Activated naive CD8-positive, alpha-beta T cell treated with anti-CD3 and anti-CD28 coated beads, Interleukin-2, amount 50 U/mL, for 24 hours (primary cell): ENCODE measurements at places on chromosomes 5 and 9.

- no peak overlapping the region for H3K4me3 ChIP-seq
- no peaks in the 10 kb centered on the region for H3K36me3 ChIP-seq
- H3K4me1 ChIP-seq, result peaks cover 22% of the 10 kb centered on the region
- no peak overlapping the region for H3K27ac ChIP-seq
Observed at GRCh38 chr5:40507095-40507494, 172.6 kb upstream of the PTGER4 start.

DNA sequence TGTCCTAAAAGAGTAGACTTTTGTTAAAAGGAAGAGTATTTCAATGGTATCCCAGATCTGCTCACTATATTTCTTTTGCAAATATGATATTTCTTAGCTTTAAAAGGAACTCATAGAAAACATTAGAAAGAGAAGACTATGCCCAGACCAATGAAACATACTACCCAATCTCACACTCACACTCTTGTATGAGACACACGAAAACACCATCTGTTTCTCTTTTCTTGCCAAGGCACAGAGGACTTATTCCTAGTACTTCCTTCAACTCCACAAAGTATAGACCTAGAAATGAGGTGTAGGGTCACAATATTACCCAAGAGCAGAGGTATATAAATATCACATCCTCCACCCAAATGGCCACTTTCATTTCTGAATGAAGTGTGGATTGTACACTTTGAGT lies 292.4 kb upstream of the ACO1 start:
- no peaks in the 10 kb centered on the region for H3K36me3 ChIP-seq
- no peak overlapping the region for H3K4me3 ChIP-seq
- DNase-seq, result no peak
- no peaks in the 10 kb centered on the region for H3K27me3 ChIP-seq

GRCh38 chr5:159673538-159673937 lies 242.7 kb upstream of the ADRA1B start:
- H3K36me3 ChIP-seq, result peaks cover 1% of the 10 kb centered on the region
- peaks cover 4% of the 10 kb centered on the region for H3K4me1 ChIP-seq
- peaks cover 2% of the 10 kb centered on the region for H3K27me3 ChIP-seq
- no peak for DNase-seq
- H3K4me3 ChIP-seq, result no peak overlapping the region

GRCh38 chr9:2655411-2655901 lies 33.9 kb downstream of the VLDLR start:
- peaks cover 29% of the 10 kb centered on the region for H3K36me3 ChIP-seq
- peaks cover 40% of the 10 kb centered on the region for H3K4me1 ChIP-seq
- no peaks in the 10 kb centered on the region for H3K27me3 ChIP-seq
- H3K27ac ChIP-seq, result peak overlapping the region; percentile 90
- peak; percentile 26 for DNase-seq
- peak overlapping the region; percentile 5 for H3K4me3 ChIP-seq

GRCh38 chr5:154513669-154514084 lies 35.6 kb upstream of the HAND1 start:
- H3K36me3 ChIP-seq, result no peaks in the 10 kb centered on the region
- DNase-seq, result peak; percentile 14
- H3K27ac ChIP-seq, result peak overlapping the region; percentile 15
- peaks cover 19% of the 10 kb centered on the region for H3K4me1 ChIP-seq

DNA sequence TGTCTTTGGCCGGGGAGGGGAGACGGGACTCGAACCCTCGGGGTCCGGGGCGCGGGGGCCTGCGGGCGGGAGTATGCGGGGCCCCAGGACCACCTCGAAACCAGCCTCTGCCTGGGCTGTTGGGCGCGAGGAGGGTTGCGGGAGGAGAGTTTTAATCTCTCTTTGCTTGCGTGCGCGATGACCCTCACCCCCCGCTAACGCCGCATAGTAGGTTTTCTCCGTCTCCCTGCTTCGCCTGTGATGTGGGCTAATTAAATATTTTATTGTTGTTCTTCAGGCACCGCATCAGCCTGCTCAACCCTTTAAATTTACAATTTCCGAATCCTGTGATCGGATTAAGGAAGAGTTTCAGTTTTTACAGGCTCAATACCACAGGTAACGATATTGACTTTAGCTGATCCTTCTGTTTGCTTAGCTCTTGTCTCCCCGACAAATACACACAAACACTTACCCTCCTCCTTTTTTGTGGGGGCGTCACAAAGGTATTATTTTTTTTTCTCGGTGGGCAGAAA lies 1.7 kb downstream of the TLE4 start:
- peak overlapping the region; percentile 89 for H3K4me3 ChIP-seq
- DNase-seq, result no peak
- peaks cover 53% of the 10 kb centered on the region for H3K4me1 ChIP-seq
- peaks cover 14% of the 10 kb centered on the region for H3K36me3 ChIP-seq
- H3K27me3 ChIP-seq, result no peaks in the 10 kb centered on the region

DNA sequence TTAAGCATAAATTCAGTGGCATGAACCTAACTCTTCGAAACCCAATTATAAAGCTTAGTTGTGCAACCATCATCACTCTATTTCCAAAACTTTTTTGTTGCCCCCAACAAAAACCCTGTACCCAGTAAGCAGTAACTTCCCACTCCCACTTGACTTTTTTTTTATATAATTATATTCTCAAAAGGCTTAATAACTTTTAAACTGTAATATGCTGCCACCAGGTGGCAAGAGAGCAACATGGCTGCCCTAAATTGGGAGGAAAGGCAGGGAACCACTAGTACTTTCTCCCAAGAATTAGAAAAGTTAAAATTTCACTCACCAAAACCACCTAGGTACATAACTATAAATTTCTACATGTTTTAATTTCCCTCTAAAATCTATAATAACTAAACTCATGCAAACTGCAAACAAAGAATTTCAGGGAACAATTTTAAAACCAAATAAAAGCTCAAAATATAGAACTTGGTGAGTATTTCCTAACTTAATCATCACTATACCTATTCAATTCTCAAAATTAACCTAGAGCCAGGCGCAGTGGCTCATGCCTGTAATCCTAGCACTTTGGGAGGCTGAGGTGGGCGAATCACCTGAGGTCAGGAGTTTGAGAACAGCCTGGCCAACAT lies 50.2 kb upstream of the RNF38 start:
- peaks cover 13% of the 10 kb centered on the region for H3K4me1 ChIP-seq
- no peaks in the 10 kb centered on the region for H3K27me3 ChIP-seq
- no peak overlapping the region for H3K4me3 ChIP-seq
- no peak for DNase-seq
- no peak overlapping the region for H3K27ac ChIP-seq
- peaks cover 2% of the 10 kb centered on the region for H3K36me3 ChIP-seq

DNA sequence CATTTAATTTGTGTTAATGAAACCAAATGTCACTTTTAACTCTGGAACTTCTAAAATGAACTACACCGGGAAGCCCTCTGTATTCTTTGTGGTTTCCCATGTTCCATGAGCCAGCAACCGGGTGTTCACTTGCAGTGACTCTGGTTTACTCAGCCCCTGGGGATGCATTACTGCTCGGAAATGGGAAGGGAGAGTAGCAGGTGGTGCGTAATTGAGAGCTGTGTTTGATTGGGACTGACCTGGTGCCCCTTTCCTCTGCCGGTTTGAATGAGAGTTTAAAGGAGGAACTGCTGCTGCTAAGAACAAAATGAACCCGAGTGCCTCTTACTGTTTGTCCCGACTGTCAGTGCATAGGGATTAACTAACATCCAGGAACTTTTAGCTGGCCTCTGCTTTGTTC lies 100.1 kb upstream of the DHFR start:
- peak; percentile 68 for DNase-seq
- peak overlapping the region; percentile 94 for H3K27ac ChIP-seq
- H3K27me3 ChIP-seq, result no peaks in the 10 kb centered on the region
- H3K36me3 ChIP-seq, result peaks cover 58% of the 10 kb centered on the region
- H3K4me3 ChIP-seq, result peak overlapping the region; percentile 71

DNA sequence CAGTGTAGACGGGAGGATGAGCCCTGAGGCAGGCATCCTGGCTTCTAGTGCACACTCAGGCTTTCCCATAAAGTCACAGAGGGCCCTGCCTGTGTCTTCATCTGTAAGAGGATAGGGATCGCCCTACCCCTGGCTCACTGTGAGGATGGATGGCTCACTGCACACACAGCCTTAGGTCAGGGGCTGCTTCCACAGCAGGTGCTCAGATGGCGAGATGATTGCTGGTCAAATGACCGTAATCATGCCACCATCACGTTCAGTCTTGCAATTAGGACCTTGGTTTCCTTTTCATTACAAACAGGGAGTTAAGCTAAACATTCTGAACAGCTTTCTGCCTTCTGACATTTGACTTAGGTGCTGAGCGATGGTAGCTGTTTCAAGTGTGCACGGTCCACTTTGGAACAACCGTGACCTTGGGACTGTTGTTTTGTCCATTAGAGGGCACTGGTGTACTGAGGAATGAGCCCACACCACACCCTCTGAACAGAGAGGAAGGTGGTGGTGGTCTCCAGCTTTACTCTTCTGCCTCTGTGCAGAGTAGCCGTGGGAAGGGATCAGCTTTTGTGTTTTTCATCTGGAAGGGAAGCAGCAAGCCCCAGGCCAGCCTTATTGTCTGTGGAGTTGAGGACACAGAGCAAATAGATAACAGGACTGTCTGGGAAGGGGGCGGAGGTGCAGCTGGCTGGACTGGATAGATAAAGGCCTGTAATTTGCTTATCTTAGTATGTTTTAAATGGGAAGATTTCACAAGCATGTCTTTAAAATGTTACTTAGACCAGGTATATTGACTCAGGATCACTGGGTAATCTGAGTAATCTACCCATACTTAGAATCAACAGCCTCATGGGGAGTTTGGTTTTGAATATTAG lies 183.1 kb downstream of the TRIO start:
- H3K27me3 ChIP-seq, result no peaks in the 10 kb centered on the region
- no peak overlapping the region for H3K27ac ChIP-seq
- H3K4me3 ChIP-seq, result no peak overlapping the region
- no peak for DNase-seq

- H3K27me3 ChIP-seq, result peaks cover 60% of the 10 kb centered on the region
- H3K4me1 ChIP-seq, result peaks cover 1% of the 10 kb centered on the region
- no peak overlapping the region for H3K27ac ChIP-seq
- no peak for DNase-seq
- H3K36me3 ChIP-seq, result no peaks in the 10 kb centered on the region
Observed at GRCh38 chr5:112202694-112203093, 216.4 kb downstream of the EPB41L4A start.

DNA sequence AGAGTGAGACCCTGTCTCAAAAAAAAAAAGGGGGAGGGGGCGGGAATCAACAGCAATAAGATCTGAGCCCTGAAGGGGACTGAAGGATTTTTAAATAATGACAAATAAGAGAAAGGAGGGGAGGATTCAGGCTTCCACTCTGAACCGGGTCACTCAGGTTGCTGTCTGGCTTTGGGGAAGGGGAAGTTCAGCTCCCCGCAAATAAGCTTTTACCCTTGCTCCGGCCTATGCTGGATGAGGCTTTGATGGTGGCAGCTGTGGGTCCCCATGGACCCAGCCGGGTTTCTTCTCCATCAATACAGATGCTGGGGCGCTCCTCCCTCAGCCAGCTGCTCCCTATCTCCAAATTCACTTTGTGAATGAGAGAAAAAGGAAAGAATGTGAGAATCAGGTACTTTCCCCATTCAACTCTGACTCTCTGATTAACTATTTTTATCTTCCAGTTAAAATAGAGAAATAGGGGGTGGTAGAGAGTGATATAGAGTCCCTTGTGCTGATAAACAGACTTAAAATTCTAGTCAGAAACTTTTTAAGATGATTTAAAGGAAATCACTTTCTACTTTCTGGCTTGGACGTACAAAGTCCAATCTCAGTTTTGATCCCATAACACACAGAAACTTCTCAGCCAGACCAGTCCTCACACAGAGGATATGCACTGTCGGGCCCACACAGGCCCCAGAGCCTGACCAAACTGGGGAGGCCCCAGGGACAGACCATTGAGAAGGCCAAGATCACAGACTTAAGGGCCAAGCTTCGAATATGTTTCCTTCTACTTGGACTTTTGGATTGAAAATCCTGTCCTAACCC lies 39.6 kb downstream of the C5orf15 start:
- peak overlapping the region; percentile 94 for H3K27ac ChIP-seq
- DNase-seq, result no peak
- H3K4me3 ChIP-seq, result peak overlapping the region; percentile 42
- H3K4me1 ChIP-seq, result peaks cover 76% of the 10 kb centered on the region

- H3K36me3 ChIP-seq, result no peaks in the 10 kb centered on the region
- peak overlapping the region; percentile 39 for H3K27ac ChIP-seq
- DNase-seq, result peak; percentile 34
- H3K27me3 ChIP-seq, result no peaks in the 10 kb centered on the region
Observed at GRCh38 chr9:127561491-127562278, 50.4 kb upstream of the STXBP1 start.

DNA sequence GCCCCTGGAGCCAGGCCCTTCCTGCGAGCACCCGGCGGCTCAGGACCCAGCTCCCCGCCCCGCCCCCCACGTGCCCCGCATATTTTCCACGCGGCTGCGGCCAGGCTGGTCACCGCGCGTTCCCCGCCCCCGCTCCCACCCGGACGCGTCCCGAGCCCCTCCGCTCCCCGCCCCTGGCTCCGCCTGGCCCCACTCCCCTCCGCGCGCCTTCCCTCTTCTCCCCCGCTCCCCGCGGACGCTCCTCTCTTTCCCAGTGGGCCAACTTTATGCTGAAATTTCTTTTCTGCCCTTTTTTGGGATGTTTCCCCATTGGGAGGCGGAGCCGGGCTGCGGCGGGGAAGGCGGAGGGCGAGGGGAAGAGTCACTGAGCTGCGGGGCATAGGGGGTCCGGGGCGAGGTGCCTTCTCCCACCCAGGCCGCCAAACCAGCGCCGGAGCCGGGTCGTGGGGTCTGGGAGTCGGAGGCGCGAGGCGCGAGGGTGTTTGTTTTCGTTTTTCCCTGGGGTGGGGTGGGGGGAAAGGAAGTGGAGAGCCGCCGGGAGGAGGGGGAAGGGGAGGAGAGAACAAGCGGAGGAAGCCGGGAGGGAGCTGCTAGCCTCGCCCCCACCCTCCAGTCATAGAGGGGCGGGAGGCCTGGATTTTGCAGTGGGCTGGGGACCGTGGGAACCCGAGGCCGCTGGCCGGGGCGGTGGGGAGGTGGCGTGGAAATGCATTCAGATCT lies 1.0 kb upstream of the TPM2 start:
- peak; percentile 52 for DNase-seq
- peak overlapping the region; percentile 44 for H3K27ac ChIP-seq
- peak overlapping the region; percentile 74 for H3K4me3 ChIP-seq
- no peaks in the 10 kb centered on the region for H3K27me3 ChIP-seq
- H3K36me3 ChIP-seq, result no peaks in the 10 kb centered on the region

DNA sequence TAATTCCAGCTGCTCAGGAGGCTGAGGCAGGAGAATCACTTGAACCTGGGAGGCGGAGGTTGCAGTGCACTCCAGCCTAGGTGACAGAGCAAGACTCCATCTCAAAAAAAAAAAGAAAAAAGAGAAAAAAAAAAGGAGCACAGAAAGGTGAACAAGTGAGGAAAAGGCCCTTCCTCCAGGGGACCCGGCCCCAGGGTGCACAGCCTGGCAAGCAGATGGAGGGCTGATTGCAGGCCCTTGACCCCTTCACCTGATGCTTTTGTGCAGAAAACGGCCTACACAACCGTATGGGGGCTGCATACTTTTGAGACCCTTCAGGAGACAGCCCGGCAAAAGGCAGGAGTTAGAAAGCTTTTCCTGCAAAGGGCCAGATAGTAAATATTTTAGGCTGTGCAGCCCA lies 33.9 kb downstream of the HRH2 start:
- no peak overlapping the region for H3K4me3 ChIP-seq
- peaks cover 32% of the 10 kb centered on the region for H3K4me1 ChIP-seq
- H3K27ac ChIP-seq, result no peak overlapping the region
- peaks cover 20% of the 10 kb centered on the region for H3K36me3 ChIP-seq
- no peak for DNase-seq
- no peaks in the 10 kb centered on the region for H3K27me3 ChIP-seq
